GM19239 (cell line): ENCODE measurements at places on chromosomes 6 and 20.

DNA sequence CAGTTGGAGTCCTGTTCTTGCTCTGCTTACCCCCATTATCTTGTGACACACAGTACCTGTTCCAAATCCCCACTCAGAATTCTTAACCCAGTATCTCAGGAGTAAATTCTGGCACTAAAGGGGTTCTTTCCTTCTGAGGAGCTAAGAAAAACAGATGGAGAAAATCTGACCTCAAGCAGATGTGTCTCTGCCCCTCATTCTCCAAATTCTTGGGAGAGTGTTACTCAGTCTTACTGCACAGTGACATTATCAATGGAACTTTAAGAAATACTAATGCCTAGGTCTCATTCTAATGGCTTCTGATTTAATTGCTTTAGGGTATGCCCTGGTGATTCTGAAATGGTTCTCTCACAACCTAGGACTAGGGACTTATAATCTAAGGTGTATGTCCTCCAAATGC lies 40.6 kb upstream of the PTPRK start:
- DNase-seq = no peak

GRCh38 chr6:37624121-37624520 lies 73.6 kb downstream of the MDGA1 start:
- DNase-seq = no peak

DNA sequence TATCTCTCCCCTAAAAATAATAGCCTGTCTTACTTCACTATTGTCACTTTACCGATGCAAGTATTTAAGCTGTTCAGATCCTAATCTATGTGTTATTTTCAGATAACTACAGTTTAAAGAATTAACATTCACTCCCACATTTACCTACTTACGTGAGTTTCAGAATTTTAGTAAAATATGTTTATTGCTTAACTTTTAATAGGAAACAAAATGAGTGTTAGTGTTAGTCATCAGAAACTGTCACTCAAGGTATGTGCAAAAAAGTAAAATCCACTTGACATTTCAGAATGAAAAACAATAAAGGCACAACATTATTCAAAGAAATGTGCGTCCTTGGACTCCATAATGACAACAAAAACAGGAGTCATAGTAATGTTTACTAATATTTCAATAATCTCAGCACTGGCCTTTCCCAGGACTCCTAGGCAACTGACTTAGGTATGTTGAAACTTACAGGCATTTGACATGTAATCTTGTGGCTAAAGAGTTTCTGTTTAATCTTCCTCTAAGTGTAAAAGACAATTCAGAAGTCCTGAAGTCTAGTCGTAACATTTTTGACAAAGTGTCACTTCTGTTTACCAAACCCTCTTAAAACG lies 4.5 kb downstream of the ATXN1 start:
- no peak for DNase-seq

DNA sequence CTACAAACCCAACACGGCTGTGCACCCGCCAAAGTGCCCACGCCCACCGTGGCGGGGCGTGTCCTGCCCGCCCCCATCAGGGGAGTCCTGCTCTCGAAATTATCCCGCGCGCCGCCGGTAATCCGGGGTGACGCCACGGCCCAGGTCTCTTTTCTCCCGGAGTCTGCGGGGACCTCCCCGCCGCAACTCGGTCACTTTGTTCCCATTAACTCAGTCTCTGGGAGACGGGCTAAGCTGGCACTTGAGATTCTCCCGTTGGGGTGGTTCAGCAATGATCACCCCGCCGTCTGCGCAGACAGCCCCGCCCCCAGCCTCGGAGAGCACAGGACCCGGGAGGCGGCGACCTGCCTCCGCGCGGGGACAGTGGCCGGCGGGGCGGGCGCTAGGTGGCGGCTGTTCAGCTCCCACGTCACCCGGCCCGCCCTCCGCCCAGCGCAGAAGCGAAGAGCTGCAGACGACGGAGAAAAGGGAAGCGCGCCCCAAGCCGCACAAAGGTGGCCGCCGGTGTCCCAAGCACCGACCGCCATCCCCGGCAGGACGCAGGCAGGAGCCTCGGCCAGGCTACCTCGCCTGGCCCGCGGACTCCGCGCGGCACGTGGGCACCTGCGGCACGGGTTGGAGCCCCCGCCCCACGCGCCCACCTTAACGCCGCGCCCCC lies 31.5 kb downstream of the SF3B5 start:
- DNase-seq = peak; percentile 61

- DNase-seq = no peak
Measured at GRCh38 chr20:42276718-42277602, 658.8 kb upstream of the CHD6 start.

- DNase-seq = no peak
Measured at GRCh38 chr20:50309280-50309763, 118.7 kb downstream of the CEBPB start.

GRCh38 chr6:31736768-31737314 lies 511 bp upstream of the CLIC1 start:
- no peak for DNase-seq

- DNase-seq = no peak
Measured at GRCh38 chr6:3336066-3336786, 77.5 kb downstream of the PSMG4 start.

- no peak for DNase-seq
Measured at GRCh38 chr6:87341899-87342298, 2.7 kb upstream of the C6orf163 start.

DNA sequence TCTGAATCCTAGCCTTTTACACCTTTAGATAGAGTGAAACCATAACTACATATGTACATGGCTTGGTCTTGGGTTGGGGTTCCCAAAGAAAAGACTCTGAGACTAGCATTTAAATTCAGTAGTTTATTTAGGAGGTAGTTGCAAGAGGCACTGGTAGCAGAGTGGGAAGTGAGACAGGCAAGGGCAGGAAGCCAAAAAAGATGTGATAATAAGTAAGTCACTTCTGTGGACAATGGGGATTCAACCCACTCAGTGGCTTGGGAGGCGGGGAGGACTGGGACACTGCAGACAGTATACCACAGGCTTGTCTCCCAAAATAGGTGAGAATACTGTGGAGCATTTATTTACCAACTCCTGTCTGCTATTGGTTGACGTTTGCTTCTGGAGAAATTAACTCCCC lies 131.9 kb downstream of the SLC24A3 start:
- DNase-seq = no peak

- DNase-seq = no peak
Measured at GRCh38 chr6:129645830-129646579, 64.0 kb downstream of the ARHGAP18 start.

GRCh38 chr6:106617857-106618256 lies 11.4 kb downstream of the RTN4IP1 start:
- DNase-seq = no peak

GRCh38 chr20:48026981-48027592 lies 241.8 kb upstream of the SULF2 start:
- DNase-seq = no peak

- no peak for DNase-seq
Measured at GRCh38 chr6:142725024-142725770, 219.8 kb downstream of the HIVEP2 start.

DNA sequence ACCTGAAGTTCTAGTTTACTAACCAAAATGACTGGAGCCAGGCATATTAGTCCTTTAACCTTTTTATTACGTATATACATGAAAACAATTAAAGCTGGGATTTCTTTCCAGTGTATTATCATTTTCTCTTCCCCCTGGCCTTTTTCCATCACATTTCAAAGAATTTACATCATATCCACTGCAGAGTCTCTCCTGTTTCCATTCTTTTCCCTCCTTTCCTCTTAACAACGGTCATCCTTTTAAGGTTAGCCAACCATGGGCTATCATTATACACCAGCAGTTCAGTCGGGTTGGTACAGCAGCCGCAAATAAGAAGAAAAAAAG lies 104.6 kb downstream of the TFAP2A start:
- DNase-seq = no peak

DNA sequence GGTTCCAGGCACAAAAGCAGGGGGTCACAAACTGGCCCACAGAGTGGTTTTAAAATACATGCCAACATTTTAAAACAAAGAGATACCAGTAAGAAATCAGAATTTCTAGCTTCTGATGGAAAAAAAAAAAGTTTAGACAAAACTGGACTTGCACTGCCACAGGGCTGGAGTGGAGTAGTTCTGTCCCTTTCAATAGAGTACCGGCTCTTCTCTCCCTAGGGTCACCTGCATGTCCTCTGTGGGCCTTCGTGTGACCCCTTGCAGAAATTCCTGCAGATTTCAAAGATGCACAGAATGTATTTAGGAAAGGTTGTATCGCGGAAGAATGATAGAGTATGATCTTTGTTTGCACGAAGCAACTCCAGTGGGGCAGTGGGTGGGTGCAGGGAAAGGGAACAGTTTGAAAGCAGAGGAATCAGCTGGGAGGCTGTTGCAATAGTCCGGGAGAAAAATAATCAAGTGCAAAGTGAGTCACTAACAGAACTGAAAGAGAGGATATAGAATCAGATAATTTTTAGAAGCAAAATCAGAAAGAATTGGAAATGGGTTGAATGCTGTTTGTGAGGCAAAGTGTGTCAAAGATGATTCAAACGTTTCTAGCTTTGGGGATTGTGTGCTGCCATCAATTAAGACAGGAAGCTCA lies 97.3 kb upstream of the STXBP5 start:
- DNase-seq = no peak

DNA sequence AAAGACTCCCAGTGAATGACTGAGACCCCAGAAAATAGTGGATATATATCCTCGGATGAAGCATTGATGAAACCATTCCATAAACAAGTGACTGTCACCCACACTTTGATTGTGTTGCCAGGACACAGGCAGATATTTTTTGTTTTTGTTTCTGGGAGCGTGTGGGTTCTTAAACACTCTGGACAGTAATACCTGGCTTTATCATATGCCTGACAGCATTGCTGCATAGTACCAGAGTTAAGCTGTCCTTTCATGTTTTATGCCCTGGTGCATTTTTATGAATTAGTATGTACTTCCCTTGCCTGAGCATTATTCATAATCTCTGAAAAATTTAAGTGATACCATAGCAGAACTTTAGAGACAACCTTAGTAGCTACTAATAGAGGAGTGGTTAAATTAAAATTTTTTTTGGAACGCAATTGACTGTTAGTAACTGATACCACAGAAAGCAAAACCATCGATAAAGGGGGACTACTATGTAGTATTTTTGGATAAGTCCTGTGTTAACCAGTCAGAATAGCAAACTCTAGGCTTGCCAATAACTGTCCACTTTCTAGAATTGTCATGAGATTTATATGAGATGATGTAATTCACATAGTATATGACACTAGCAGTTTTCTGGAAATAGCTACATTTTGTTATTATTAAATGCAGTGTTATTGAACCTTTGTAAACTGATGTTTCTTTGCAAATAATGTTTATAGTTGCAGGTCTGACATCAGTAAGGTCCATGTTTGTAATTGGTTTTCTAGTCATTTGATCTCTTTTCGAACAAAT lies 30.4 kb downstream of the SENP6 start:
- DNase-seq = no peak

DNA sequence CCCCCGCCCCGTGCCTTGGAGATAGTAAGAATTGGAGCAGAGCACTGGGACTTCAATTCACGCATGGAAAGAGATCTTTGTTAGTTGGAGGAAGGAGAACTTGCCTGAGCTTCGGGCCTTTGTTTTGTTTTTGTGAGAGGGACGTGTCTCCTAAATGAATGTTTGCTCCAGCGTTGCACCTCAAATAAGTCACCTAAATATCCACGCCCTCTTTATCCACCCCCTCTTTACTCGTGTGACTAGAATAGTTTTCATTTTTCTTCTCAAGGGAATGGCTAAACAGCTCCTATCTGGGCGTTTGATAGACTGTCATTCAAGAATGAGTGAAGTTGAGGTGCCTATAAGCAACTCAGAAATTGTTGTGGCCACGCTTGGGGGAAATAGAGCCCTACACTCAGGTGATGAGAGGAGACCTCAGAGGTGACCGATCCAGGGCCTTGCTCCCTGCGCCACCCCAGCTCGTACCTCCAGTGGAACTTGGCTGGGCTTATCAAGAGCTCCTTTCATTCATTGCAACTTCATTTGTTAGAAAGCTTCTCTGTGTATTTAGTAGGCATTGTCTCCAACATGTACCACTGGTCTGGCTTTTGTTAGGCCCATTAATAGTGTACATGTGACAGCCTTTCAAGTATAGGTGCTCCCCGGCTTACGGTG lies 861 bp downstream of the PCMTD2 start:
- no peak for DNase-seq

DNA sequence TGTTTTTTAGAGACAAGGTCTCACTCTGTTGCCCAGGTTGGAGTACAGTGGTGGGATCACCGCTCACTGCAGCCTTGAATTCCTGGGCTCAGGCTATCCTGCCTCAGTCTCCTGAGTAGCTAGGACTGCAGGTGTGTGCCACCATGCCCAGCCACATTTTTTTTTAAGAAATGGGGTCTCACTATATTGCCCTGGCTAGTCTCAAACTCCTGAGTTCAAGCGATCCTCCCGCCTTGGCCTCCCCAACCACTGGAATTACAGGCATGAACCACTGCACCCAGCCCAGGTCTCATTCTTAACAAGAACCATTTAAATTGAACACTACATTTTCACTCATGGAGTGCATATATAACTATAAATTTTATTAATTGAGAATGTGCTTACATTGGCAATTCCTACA lies 20.5 kb downstream of the RPF2 start:
- no peak for DNase-seq
